Omental fat pad (tissue), 4 donors: ENCODE measurements at places on chromosomes 3 and 15. TPM values are rescaled to one million over a fixed set of nuclear protein-coding genes. Genes with fewer than 3 reads are reported as not detected.
A peak's percentile ranks its signal among the peaks of the same experiment; 100 is the strongest.

MYRIP gene
- total RNA-seq: 2.7 TPM

- DNase-seq: no peak
Observed at GRCh38 chr3:152400887-152401286, 132.2 kb downstream of the MBNL1 start.

DNA sequence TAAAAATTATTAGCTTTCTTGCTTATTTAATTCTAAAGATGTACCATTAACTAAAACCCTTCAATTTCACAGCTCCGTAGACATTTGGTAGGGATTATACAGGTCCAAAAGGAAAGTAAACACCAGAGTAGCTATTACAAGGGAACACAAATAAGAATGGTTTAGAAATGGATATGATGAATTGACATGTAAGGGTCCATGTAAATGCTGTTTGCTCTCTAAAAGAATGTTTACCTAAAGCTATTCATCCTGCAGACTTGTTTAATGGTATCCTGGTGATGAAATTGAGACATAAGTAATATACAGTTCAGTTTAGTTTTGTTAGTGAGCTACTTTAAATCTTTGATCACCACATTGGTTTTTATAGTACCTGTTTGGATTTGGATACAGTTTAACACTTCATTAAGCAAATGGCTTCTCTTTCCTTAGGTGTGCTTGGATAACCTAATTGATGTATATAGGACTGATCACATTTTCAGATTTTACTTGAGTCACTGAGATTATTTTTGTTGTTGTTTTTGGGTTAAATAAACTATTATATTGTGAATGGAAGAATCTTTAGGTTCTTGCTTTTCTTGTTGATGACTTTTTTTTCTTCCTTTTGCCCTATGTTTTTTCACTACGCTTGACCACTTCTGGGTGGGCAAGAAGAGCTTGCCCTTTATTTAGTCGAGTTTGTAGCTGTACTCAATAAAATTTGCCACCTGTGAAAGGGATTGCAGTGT lies 115.4 kb downstream of the TCF12 start:
- no peak for DNase-seq

DNA sequence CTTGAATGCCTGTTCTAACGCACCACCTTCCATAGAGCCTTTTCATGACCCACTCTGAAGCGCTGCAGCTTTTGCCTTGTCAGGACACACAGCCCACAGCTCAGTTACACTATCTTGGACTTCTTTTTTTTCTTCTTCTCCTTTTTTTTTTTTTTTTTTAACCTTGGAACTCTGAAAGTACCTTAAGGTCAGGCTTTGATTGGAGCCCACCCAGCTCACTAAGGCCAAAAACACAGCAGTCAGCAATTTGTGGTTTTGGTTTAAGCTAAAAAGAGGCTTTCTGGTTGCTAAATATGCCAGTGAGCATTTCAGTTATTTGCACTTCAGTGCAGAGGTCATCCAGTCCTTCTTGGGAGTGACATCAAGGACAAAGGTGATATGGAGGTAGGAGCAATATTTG lies 1.7 kb downstream of the SLC25A20 start:
- DNase-seq: no peak

SHC4 gene
- 1.2 TPM for total RNA-seq

CLDN16 gene
- not detected for total RNA-seq

WNT7A gene
- not detected for total RNA-seq

- DNase-seq: peak; percentile 55
Observed at GRCh38 chr3:11155341-11156025, 1.2 kb downstream of the HRH1 start.

- DNase-seq: no peak
Observed at GRCh38 chr3:137163958-137164357, 206.2 kb downstream of the IL20RB start.
